ENCODE measurements at places on chromosomes 6 and 20. TPM values are rescaled to one million over a fixed set of nuclear protein-coding genes. Genes with fewer than 3 reads are reported as not detected.

The VSTM2L gene
- total RNA-seq, result 12.9 TPM

The NHSL1 gene
- 0.89 TPM for total RNA-seq

The BCAS4 gene
- 18.8 TPM for total RNA-seq

The PCIF1 gene
- 31.7 TPM for total RNA-seq

The PRICKLE4 gene
- not detected for total RNA-seq

The OXT gene
- total RNA-seq, result not detected

The FAM229B gene
- total RNA-seq, result 12.4 TPM

The TMEM200A gene
- total RNA-seq, result 7.3 TPM

The SCRT2 gene
- total RNA-seq, result not detected

The RRAGD gene
- total RNA-seq, result not detected

The OR2J1 gene
- total RNA-seq, result not detected

The RAET1L gene
- total RNA-seq, result not detected

The PDE10A gene
- 0.53 TPM for total RNA-seq

The MOXD1 gene
- 24.2 TPM for total RNA-seq

The MUC21 gene
- not detected for total RNA-seq

The PRRT1 gene
- not detected for total RNA-seq

The NRSN1 gene
- total RNA-seq, result not detected

The WDR27 gene
- 17.0 TPM for total RNA-seq

The GSTA3 gene
- total RNA-seq, result not detected

The CNR1 gene
- 2.3 TPM for total RNA-seq

The PROKR2 gene
- total RNA-seq, result not detected

The TCP11 gene
- 2.3 TPM for total RNA-seq

The TMX4 gene
- total RNA-seq, result 46.8 TPM

The OPRM1 gene
- total RNA-seq, result not detected

The BTNL2 gene
- total RNA-seq, result not detected

The LRP11 gene
- total RNA-seq, result 67.0 TPM

The DEFB113 gene
- total RNA-seq, result not detected

The GGTLC1 gene
- not detected for total RNA-seq

The GRM1 gene
- total RNA-seq, result not detected

The MAFB gene
- total RNA-seq, result 0.71 TPM

The MCHR2 gene
- total RNA-seq, result not detected

The HLA-DMA gene
- total RNA-seq, result 4.1 TPM

The VIP gene
- total RNA-seq, result not detected

The SLC35D3 gene
- not detected for total RNA-seq

The TCF15 gene
- not detected for total RNA-seq

The TRAPPC3L gene
- not detected for total RNA-seq

The ZNF311 gene
- total RNA-seq, result 1.2 TPM

The GNRH2 gene
- 0.35 TPM for total RNA-seq

The CLDN20 gene
- total RNA-seq, result not detected

The AURKA gene
- 81.0 TPM for total RNA-seq

The CFAP61 gene
- total RNA-seq, result not detected

The ALDH8A1 gene
- total RNA-seq, result 1.6 TPM

The LY6G6D gene
- total RNA-seq, result not detected

The CAGE1 gene
- total RNA-seq, result not detected

The PSMG4 gene
- total RNA-seq, result 28.8 TPM

The EMILIN3 gene
- under 0.01 TPM for total RNA-seq

The HCRTR2 gene
- total RNA-seq, result not detected

The LKAAEAR1 gene
- total RNA-seq, result not detected

The SMIM26 gene
- 159 TPM for total RNA-seq

The WFDC5 gene
- not detected for total RNA-seq

The CLPSL1 gene
- total RNA-seq, result not detected

The ARFGEF3 gene
- total RNA-seq, result under 0.01 TPM

The CCN6 gene
- not detected for total RNA-seq

The NINL gene
- 8.6 TPM for total RNA-seq

The PLEKHG1 gene
- 1.7 TPM for total RNA-seq

The MTCH1 gene
- 283 TPM for total RNA-seq

The KIF6 gene
- total RNA-seq, result 1.4 TPM

The PRKN gene
- total RNA-seq, result 0.18 TPM

The GTPBP2 gene
- 58.0 TPM for total RNA-seq

Data from myometrial cell (primary cell).